ENCODE measurements at places on chromosomes 4 and X. TPM values are rescaled to one million over a fixed set of nuclear protein-coding genes. Genes with fewer than 3 reads are reported as not detected.
A peak's percentile ranks its signal among the peaks of the same experiment; 100 is the strongest.

DNA sequence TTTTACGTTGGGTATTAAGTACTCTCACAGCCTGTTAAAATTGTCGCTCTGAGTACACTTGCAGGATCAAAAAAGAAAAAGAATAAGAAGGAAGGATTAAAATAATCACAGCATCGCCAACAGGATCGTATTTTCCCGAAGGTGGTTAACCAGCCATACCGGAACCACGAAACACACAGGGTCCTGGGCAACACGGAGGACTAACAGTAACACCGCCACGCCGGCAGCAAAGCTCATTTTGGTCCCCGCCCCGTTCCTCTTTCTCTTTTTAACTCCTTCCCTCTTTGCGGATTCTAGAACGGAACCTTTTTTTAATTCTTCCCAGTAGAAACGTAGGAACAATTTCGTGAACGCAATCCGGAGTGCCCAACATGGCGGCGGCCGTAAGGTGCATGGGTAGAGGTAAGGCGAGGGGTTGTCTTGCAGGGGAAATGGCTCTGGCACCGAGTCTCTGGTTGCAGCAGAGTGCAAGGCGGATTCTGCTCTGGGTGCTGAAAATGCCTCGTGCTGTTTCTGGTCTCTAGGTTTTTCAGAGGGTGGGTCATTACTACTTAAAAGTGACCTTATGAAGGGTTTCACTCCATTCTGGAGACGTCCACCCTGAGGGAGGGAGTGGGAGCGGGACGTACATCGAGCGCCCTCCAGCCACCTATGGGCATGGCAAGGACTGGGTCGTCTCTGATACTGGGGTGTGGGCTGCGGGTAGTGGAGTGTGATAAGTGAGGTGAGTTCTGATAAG lies at the start of gene MRPL1:
Gene MRPL1, plus strand, starts transcription at position 353 of the 739 bp plus-strand sequence. Its CDS starts 19 bp downstream, at position 372.
- DNase-seq = peak; percentile 92
- H3K27me3 ChIP-seq = no peaks in the 10 kb centered on the region
- no peaks in the 10 kb centered on the region for H3K4me1 ChIP-seq
- H3K4me3 ChIP-seq = peak within 1 kb of the TSS; percentile 77
- peak within 1 kb of the TSS; percentile 92 for H3K27ac ChIP-seq
- no peaks in the 10 kb centered on the region for H3K36me3 ChIP-seq

DNA sequence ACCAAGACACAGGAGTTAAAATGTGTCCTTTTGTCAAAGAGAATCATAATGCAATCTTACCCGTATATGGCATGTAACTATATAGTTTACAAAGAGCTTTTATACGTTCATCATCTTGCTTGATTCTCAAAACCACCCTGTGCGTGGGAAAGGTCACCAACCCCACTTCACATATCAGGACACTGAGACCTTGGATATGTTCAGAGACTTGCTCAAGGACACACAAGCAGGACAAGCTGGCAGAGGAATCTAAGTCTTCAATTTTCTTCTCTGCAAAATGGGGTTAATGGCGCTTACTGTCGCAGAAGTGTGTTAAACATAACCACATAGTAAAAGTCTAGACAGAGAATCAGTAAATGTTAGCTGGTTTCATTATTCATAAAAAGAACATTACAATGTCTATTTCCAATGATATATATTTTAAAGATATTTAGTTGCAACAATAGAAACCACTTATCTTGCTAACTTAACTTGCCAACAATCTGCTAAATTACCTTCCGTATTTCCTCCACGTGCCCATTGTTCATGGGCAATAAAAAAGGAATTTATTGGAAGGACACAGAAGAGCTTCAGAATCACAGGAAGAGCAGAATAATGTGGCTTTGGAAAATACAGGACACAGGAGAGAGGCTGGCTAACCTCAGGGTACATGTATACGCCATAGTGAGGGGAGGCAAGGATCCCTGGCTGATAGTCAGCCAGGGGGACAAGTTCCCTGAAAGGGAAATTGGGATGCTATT lies 64.6 kb upstream of the TAPT1 start:
- no peak overlapping the region for H3K4me3 ChIP-seq
- DNase-seq = no peak
- no peak overlapping the region for H3K27ac ChIP-seq
- H3K36me3 ChIP-seq = no peaks in the 10 kb centered on the region
- H3K4me1 ChIP-seq = no peaks in the 10 kb centered on the region

DNA sequence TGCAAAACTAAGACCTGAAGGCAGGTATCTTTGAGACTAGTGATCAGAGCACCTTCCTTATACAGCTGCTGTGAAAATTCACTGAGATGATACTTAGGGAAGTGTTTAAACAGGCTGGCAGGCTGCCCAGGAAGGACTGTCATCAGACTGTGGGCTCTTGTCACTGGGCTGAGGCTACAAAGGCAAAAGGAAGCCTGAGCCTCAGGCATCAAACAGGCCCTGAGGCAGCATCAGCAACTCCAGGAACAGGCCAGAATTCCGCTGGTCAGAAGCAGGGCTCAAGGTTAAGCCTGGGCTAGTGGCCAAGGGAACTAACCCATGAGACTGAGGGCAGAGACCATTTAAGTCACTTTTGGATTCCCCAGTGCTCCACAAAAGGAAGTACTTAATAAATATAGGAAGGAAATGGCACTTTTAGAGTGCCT lies 12.8 kb downstream of the PJA1 start:
- H3K4me1 ChIP-seq = no peaks in the 10 kb centered on the region
- H3K27me3 ChIP-seq = no peaks in the 10 kb centered on the region
- no peaks in the 10 kb centered on the region for H3K36me3 ChIP-seq

DNA sequence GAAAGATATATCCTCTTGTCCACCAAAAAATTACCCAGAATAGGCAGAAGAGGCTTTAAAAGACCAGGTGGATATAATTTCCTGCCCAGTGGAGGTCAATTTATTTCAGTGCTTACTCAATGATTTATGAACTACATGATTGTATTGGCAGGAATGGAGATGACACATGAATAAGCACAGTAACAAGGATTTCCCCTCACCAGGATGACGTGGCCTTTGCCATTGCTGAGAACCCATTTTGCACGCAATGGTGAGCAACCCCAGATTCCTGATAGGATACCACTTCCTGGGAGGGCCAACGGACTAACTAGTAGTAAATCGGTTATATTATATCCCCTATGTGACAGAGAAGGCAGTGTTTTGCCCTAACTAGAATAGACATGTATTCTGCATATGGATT lies 11.6 kb upstream of the TTC29 start:
- no peak overlapping the region for H3K27ac ChIP-seq
- no peak overlapping the region for H3K4me3 ChIP-seq
- no peaks in the 10 kb centered on the region for H3K4me1 ChIP-seq

DNA sequence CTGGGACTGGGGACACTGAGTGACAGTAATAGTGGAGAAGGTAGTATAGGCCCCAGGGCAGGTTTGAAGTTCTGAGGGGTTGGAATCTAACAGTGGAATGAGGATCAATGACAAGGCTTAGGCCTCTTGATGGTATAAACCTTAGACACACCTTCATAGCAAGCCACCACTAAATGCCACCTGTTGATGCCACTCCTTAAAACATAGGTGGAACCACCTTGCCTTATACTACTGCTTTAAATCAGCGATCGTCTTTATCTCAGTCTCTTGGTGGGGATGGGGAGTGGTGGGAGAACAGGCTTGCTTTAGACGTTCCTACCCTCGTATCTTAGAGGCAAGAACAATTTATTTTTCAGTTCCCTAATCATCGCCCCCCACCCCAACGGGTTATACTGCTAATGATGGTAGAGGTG lies 1.2 kb downstream of the RAB33B start:
- peak overlapping the region; percentile 98 for H3K27ac ChIP-seq
- no peak for DNase-seq
- peak overlapping the region; percentile 97 for H3K4me3 ChIP-seq
- no peaks in the 10 kb centered on the region for H3K36me3 ChIP-seq

- no peaks in the 10 kb centered on the region for H3K4me1 ChIP-seq
- H3K27me3 ChIP-seq = no peaks in the 10 kb centered on the region
- H3K36me3 ChIP-seq = no peaks in the 10 kb centered on the region
- no peak overlapping the region for H3K4me3 ChIP-seq
- peak overlapping the region; percentile 49 for H3K27ac ChIP-seq
These were observed 6.8 kb upstream of the OCIAD2 start for GRCh38 chr4:48913346-48913745.

DNA sequence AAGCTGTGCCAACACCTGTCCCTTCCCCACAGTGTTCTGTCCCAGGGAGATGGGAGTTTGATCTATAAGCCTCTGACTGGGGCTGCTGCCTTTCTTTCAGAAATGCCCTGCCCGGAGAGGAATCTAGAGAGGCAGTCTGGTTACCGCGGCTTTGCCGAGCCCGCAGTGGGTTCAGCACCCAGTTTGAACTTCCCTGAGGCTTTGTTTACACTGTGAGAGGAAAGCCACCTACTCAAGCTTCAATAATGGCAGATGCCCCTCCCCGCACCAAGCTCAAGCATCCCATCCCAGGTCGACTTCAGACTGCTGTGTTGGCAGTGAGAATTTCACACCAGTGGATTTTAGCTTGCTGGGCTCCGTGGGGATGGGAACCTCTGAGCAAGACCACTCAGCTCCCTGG lies 33.3 kb upstream of the ARSJ start:
- H3K4me1 ChIP-seq = no peaks in the 10 kb centered on the region
- H3K27ac ChIP-seq = no peak overlapping the region
- H3K4me3 ChIP-seq = no peak overlapping the region
- no peaks in the 10 kb centered on the region for H3K36me3 ChIP-seq
- DNase-seq = no peak

DNA sequence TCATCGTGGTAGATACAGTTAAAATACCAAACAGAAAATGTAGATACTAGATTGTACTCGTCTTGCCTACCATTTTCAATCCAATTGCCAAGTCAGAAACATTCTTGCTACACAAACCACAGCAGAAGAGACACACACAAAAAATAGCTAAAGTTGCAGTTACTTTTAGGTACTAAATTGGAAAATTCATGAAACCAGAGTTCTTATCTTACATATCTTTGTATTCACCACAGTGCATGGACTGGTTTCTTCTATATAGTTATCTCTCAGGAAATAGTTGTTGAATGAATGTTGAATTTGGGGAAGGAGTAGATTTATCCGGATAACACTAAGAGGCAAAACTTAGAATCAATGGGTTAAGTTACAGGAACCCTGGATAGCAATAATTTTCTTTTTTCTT lies 14.2 kb downstream of the COL4A5 start:
- no peaks in the 10 kb centered on the region for H3K27me3 ChIP-seq
- no peak for DNase-seq
- H3K36me3 ChIP-seq = no peaks in the 10 kb centered on the region
- H3K27ac ChIP-seq = no peak overlapping the region
- no peaks in the 10 kb centered on the region for H3K4me1 ChIP-seq
- H3K4me3 ChIP-seq = no peak overlapping the region

GRCh38 chr4:3671571-3672464 lies 94.4 kb upstream of the ADRA2C start:
- peak; percentile 11 for DNase-seq
- no peaks in the 10 kb centered on the region for H3K36me3 ChIP-seq
- H3K27me3 ChIP-seq = no peaks in the 10 kb centered on the region

- no peak overlapping the region for H3K4me3 ChIP-seq
- H3K4me1 ChIP-seq = no peaks in the 10 kb centered on the region
- H3K27ac ChIP-seq = no peak overlapping the region
- no peaks in the 10 kb centered on the region for H3K36me3 ChIP-seq
- no peak for DNase-seq
- H3K27me3 ChIP-seq = no peaks in the 10 kb centered on the region
These were observed 7.4 kb downstream of the AFF1 start for GRCh38 chr4:86942185-86942666.

DNA sequence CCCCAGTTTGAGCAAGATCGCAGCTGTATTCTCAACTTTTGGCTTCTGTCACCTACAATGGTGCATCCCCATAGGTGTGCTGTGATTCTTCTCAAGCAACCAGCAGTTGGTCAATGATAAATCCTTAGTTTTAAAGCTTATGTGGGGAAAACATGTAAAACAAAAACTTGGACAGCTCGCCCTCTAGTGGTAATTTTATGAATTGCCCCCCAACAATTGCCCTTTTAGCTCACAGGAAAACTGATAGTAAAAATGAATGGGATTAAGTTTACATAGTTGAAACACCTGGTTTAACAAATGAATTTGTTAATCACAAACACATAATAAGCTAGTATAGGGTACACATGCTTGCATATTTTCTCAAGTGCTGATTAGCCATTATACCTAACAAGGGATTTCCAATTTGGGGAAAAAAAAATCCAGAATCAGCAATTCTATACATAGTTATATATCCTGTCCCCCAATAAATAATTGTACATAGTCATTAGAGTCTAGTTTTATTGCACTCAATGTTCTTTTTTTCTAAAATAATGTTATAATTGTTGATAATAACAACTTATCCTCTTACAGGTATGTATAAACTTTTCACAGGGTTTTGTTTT lies 30.1 kb downstream of the TEX13A start:
- H3K27me3 ChIP-seq = peaks cover 12% of the 10 kb centered on the region
- no peak overlapping the region for H3K27ac ChIP-seq
- no peak overlapping the region for H3K4me3 ChIP-seq
- no peaks in the 10 kb centered on the region for H3K36me3 ChIP-seq
- H3K4me1 ChIP-seq = no peaks in the 10 kb centered on the region
- no peak for DNase-seq

GRCh38 chr4:61049018-61049417 lies 151.1 kb upstream of the ADGRL3 start:
- H3K27ac ChIP-seq = no peak overlapping the region
- no peaks in the 10 kb centered on the region for H3K36me3 ChIP-seq
- no peaks in the 10 kb centered on the region for H3K4me1 ChIP-seq
- no peaks in the 10 kb centered on the region for H3K27me3 ChIP-seq
- no peak overlapping the region for H3K4me3 ChIP-seq

- H3K36me3 ChIP-seq = no peaks in the 10 kb centered on the region
- no peak for DNase-seq
- H3K4me1 ChIP-seq = no peaks in the 10 kb centered on the region
- no peaks in the 10 kb centered on the region for H3K27me3 ChIP-seq
These were observed 45.9 kb upstream of the PGM2 start for GRCh38 chr4:37780444-37781130.

DNA sequence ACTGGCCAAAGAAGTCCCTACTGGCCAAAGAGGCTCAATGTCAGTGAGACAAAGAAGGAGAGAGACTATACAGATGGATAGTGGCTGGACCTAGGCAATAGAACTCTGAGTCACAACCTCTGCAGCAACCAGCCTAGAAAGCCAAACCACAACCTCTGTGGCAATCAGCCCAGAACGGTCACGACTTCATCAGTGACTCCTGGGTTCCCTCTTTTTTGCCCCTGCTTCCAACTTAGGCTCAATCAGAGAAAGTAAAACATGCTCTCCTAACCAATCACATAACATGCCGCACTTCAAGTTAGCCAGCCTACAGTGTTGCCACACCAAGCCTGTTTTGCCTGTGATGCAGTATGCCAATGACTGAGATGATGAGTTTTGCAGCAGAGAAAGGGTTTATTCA lies 203.4 kb downstream of the ANAPC10 start:
- H3K4me1 ChIP-seq = no peaks in the 10 kb centered on the region
- no peak for DNase-seq

Gene RPS6KA3
- total RNA-seq = 51.2 TPM

Gene PITX2
- total RNA-seq = not detected

Gene VSIG4
- 120 TPM for total RNA-seq

Gene SMS
- total RNA-seq = 6.4 TPM

Gene SASH3
- total RNA-seq = 0.26 TPM

Gene HTRA3
- 22.8 TPM for total RNA-seq

Gene PASD1
- not detected for total RNA-seq

Gene OPRPN
- total RNA-seq = not detected

Gene SLC26A1
- total RNA-seq = not detected

Gene ODAM
- 0.35 TPM for total RNA-seq

Gene FANCB
- 3.5 TPM for total RNA-seq
